ENCODE measurements at places on chromosomes 7 and 10. TPM values are rescaled to one million over a fixed set of nuclear protein-coding genes. Genes with fewer than 3 reads are reported as not detected.

GRCh38 chr10:52768001-52768532 lies 4.5 kb downstream of the MBL2 start:
- peak; percentile 71 for DNase-seq

PIP gene
- total RNA-seq: not detected

TRIM74 gene
- total RNA-seq: 0.78 TPM

DNA sequence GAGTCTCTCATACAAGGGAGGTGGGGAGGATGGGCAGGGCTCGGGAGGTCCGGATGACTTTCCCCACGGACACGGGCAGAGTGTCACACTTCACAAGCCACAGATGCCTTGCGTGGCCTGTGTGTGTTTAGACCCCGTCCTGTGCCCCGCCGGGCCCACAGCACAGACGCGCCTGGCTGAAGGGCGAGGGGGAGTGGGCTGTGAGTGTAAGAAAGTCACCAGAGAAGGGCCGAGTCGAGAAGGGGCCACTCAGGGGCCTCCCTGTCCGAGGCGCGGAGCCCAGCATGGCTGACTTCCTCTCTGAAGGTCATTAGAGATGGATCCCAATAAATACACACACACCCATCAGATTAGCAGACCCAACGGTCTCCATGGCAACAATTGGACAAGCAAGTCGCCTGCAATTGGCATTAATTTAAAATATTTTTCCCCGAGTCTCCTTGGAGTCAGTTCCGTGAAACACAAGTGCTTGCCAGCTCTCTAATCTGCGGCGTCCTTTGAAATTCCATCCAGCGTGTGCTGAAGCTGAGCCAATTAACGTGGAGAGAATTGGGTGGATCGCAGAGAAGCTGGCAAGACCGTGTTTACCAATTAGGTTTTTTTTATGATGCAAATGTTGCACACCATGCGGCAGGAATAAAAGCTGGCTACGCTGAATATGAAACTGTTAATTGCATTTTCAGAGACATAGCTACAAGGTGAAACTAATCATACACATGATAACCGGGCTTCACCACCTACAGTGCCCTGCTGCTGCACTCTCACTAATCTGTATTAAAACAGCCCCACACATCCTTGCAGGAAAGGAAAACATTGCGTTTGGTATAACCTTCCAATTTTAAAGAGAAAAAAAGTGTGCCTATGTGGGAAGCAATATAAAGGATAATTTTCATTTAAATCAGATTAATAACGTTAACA lies 571.2 kb downstream of the PTPRN2 start:
- DNase-seq: no peak

DNA sequence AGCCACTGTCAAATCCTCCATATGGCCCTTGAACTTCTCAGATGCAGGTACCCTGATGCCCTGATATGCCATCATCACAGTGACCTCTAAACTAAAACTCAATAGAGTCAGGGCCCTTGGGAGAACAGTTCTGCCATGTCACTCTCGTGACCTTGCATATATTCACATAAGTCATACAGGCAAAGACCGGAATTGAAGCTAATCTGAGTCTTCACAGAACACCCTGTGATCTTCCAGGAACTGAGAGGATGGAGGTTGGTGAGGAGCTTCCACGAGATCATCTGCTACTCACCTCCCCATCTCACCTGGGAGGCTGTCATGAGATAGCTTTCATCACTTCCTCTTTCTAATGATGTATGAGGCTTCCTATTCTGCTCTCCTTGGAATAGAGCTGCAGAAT lies 228.7 kb upstream of the CCDC6 start:
- no peak for DNase-seq

DNA sequence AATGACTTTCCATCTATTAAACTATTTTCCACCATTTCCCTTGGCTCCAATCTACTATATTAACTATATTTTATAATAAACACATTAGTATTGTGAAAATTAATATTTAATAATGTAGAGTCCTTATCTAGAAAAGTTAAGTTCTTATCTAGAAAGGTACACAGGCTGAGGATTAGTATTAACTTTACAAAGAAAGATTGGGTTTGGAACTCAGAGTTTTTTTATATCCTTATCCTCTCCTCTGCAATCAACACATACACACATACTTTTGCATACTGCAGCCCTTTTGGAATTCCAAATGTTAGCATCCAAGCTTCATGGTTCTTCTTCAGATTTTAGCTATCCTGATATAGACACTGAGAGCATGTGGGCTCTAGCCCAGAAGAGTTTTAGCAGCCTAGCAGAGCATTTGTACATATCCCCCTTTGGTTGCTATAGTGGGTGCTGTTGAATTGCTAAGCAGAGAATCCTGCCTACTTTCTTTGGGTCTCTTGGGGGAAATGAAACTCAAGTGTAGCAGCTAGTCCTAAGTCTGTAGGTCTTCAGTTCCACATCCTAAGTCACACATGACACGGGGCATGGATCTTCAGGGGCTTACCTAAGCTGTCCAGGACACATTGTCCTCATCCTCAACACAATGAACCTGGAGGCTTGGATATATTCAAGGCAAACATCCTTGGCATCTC lies 874.6 kb downstream of the LRMDA start:
- DNase-seq: no peak

BEND7 gene
- 14.9 TPM for total RNA-seq

All from left lobe of liver (tissue), 2 donors.